GM12878 (cell line): ENCODE measurements at places on chromosomes 7 and 10.

- DNase-seq = no peak
These were observed 33.3 kb downstream of the SNX13 start for GRCh38 chr7:17907014-17907413.

- no peak for DNase-seq
These were observed 126.0 kb downstream of the SKIDA1 start for GRCh38 chr10:21399392-21400035.

DNA sequence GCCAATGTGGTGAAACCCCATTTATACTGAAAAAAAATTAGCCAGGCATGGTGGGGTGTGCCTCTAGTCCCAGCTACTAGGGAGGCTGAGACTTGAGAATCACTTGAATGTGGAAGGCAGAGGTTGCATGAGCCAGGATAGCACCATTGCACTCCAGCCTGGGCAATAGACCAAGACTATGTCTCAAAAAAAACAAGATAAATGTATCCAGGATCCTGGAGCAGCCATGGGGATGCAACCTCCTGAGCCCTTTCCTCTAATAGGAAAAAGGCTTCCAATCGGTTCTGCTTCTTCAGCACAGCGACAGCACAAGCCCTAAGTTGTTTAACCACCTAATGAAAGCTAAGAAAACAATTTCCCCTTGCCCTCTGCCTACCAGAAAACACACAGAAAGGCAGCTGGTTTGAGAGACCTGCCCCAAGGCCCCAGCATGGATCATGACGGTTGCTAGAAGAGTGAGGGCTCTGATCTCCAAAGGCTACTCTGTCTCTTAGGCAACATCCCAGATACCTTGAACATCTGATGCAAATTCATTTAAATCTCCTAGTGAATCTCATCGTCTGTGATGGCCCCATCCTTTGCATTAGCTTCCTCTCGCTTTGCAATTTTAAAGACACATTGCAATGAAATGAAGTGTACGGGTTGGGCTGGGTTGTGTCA lies 220.8 kb downstream of the ARHGAP21 start:
- no peak for DNase-seq

DNA sequence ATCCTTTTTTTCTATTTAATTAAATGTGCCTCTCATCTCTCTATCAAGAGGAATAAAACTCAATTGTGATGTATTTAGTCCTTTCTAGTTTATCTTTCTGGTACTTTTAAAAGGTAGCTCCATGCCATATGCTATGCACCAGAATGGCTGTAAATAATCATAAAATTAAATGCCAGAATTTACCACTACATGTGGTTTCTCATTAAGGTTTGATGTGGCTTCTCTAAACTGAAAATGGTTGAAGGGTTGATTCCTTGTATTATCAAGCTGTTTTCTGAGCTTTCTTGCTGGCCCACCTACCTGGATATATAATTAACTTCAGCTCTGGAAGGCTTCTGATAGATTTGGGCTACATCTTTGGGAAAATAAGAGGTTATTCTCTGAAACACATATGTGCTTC lies 171.9 kb upstream of the RHOBTB1 start:
- no peak for DNase-seq

DNA sequence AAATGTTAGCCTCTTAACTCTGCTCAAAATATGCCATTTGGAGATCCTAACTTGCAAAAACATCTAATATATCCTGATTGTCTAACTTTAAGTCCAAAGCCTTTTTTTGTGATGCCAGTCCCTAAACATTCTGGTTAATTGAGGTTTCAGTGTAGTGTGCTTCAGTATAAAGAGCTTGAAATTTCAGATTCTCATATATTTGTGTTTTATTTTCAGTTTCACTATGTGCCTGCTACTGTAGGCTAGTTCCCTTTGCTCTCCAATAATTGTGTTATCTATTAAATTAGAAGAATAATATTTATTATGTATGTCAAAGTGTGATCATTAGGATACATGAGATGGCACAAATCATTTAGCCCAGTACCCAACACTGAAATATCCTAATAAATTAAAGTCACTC lies 1361.2 kb downstream of the XPNPEP1 start:
- DNase-seq = no peak

GRCh38 chr10:114648368-114648767 lies 9.7 kb downstream of the ABLIM1 start:
- no peak for DNase-seq

GRCh38 chr7:138745189-138745588 lies 44.0 kb upstream of the SVOPL start:
- DNase-seq = no peak

GRCh38 chr10:13404305-13404759 lies 56.2 kb upstream of the SEPHS1 start:
- DNase-seq = no peak

GRCh38 chr7:29287366-29287765 lies 92.8 kb downstream of the CHN2 start:
- DNase-seq = no peak

DNA sequence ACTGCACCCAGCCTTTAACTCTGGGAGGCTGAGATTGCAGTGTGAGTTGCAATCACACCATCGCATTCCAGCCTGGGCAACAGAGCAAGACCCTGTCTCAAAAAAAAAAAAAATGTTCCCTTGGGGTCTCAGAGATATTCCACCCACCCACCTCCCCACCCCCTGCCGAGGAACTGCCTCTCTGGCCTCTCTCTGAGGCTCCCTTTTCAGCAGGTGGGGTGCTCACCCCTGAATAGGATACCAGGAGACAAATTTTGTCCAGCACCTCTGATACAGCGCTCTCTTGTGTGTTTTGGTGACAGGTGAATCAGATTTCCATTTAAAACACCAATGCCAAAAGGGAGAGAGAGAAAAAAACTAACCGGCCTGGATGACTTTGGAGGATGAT lies 92.6 kb upstream of the KIF5B start:
- no peak for DNase-seq

- DNase-seq = no peak
These were observed 178.9 kb upstream of the TMEM106B start for GRCh38 chr7:12032146-12032545.

DNA sequence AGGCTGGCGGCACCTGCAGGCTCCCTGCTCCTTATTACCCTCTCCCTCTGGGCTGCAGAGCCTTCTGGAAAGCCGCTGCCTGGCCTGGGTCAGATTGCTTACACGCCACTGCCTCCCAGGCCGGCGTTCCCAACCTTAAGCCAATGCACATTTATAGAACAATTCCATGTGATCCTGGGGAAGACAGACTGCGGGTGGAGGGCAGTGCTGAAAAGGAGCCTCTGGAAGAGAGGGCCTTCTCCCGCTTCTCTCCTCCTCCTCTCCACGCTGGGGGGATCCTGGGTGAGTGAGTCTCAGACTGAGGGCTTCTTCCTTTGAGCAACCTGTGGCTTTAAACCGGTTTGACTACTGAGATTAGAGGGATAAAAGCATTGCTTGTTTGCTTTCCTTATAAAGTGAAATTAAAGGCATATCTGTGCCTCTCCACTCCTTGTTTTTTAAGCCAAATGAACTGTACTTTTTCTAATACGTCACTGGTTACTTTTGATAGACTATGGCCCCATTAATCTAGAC lies 5.5 kb downstream of the TACC2 start:
- no peak for DNase-seq

DNA sequence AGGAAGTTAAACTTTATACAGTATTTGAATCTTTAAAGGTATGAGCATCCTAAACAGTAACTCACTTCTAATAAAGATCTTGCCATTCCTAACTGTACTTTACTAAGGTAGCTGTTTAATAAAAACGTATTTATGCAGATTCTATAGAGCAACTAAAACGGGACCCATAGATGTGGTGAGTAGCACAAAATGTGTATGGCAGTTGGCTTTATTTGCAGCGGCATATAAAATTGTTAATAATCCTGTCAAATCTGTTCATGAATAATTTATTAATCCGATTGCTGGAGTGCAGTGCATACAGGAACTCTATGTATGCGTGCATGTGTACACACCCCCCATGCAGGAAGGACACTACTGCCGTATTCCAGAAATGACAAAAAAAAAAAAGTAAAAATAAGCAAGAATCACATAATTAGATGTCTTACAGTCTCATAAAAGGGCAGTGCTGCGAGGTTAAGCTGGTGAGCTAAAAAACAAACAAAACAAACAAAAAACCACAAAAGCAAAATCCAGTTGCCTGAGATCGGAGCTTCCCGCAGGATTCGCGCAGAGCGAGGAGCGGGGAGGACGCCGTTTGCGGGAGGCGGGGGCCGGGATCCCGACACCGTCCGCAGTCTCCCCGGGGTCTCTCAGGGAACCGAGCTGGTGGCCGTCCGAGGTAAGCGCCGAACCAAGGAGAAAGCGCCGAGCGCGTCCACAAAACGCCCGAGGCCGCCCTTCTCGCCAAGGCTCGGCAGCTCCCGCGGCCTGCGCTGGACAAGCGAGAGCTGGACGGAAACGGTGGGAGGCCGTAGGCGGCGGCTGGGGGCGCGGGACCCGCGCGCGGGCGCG lies 518 bp upstream of the COMMD3 start:
- no peak for DNase-seq

DNA sequence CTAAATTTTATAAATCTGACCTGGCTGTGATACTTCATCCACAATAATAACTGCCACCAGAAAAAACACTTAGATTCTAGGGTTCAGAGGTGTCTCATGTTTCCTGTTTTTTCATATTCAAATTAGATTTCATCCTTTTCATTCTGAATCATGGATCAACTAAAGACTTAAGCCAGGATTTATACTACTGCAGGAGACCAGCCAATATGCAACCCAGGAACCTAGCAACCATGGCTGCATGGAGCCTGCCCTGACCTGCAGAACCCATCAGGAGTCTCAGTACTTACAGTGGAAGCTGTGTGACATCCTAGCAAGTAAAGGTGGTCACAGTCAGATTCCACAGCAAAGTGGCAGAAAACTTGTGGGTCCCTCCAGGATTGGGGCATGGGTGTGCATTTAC lies 40.5 kb upstream of the RNF148 start:
- no peak for DNase-seq

GRCh38 chr7:7675686-7676085 lies 35.1 kb downstream of the UMAD1 start:
- DNase-seq = no peak

DNA sequence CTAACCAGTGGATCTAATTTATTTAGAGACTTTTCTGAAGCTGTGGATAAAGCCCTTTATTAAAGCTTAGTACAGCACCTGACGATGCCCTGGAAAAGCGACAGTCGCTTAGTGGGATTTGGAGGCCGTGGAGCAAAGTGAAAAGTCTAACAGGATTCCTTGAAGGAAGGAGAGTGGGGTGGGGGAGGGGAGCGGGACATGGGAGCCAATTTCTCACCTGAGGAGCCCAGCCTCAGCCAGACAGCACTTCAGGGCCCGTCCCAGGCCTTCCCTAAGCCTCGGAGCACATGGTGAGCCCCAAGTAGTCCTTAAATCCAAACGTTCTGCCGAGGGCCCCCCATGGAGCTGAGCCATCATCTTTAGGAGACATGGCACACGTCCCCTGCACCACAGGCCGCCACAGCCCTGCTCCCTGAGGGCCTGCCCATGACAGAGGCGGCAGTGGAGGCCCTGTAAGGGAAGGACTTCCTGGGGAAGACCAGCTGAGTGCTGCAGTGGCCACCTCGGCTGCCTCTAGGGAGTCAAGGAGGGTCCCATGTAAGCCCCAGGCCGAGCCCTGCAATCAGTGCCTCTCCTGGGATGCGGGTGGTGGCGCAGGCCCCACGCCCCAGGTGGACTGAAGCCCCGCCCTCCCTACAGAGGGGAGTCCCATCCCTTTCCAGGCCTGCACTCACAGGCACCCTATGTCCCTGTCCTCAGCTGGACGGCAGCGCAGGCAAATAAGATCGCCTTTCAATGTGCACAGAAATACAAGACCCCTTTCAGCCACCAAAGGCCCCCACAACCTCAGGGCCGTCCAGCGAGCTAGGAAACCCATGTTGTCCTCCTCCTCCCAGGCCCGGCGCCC lies 187.0 kb downstream of the MAD1L1 start:
- no peak for DNase-seq

GRCh38 chr7:106721816-106722785 lies 61.1 kb upstream of the CCDC71L start:
- DNase-seq = no peak

GRCh38 chr10:102131286-102132170 lies 1.3 kb upstream of the PPRC1 start:
- no peak for DNase-seq

- no peak for DNase-seq
These were observed 379.1 kb upstream of the GALNT17 start for GRCh38 chr7:70752794-70753241.
